H54 (cell line): ENCODE measurements at places on chromosomes 12 and 14.

GRCh38 chr14:21612324-21612723 is 22.4 kb downstream of the OR10G2 start:
- no peak for DNase-seq

DNA sequence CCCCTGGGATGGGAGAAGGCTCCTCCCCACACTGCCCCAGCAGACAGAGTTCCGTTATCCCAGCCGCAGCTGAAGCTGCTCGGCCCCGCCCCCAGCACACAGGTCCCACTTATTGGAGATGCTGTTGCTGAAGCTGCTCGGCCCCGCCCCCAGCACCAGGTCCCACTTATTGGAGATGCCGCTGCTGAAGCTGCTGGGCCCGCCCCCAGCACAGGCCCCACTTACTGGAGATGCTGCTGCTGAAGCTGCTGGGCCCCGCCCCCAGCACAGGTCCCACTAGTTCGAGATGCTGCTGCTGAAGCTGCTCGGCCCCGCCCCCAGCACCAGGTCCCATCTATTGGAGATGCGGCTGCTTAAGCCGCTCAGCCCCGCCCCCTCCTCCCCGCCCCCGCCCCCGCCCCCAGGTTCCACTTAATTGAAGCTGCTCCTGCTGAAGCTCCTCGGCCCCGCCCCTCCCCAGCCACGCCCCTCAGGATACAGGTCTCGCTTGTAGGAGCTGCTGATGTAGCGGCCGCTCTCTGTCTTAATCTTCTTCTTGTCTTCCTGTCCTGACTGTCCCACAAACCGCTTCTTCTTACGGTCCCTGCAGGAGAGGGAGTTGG is 12.0 kb downstream of the CFAP73 start:
- DNase-seq, result no peak

DNA sequence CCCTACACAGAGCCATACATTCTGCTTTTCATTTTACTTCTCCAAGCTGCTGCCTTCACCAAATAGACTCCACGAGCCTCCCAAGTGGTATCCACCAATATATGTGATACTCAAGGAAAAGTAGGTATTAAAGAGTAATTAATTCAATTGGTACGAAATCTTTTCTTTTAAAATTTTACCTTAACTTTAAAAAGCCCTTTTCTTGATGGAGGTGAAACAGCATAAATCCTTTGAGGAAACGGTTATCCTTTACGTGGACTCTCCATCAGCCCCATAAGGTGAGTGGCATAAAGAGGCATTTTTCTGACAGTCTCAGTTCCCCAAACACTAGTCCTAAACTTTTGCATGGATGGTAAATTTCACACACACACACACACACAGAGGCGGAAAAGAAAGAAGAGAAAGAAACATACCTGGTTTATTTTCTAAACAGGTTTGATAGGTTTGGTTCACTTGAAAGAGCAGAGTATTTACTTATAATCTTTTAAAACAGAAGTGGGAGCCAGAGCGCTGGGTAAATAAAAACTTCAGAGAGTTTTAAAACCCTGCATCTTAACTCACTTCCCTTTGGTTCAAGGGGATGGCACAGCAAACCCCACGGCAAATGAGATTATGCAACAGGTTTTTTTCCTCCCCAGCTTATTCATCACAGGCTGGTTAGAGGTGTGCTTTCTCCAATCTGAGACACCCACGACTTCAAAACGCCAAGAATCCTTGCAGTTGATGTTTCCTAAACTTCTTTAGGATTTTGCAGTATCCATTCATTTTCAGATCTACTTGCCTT is 1.9 kb downstream of the DUSP16 start:
- peak; percentile 35 for DNase-seq

GRCh38 chr14:75422169-75422568 is 5.7 kb upstream of the JDP2 start:
- peak; percentile 50 for DNase-seq

DNA sequence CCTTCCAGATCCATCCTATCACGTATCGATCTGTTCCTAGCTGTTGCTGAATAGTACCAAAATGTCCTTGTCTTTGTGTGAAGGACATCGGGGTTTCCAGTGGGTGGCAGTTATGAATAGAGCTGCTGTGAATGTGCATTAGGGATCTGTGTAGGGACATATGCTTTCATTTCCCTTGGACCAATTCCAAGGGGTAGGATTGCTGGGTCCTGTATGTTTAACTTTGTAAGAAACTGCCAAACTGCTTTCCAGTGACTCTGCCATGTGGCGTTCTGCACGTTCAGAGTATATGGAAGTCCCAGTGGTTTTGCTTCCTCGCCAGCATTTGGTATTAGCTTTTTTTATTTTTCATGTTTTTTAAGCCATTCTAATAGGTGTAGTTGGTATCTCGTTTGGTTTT is 28.6 kb downstream of the PACS2 start:
- DNase-seq, result no peak

DNA sequence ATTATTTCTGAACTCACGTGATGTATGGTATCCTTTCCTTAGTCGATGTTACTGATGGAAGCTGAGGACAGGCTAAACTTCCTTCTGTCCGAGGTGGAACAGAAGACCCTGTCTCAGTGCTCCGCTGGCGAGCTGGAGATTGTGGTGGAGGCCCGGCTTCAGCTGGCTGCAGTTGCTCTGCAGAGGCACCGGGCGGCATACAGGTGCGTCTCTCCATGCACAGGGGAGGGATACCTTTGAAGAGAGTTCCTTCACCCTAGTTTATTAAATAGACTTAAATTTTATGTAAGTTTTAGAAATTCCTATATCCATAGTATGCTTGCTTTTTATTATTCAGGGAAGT is 186.7 kb upstream of the NEDD1 start:
- DNase-seq, result peak; percentile 33

GRCh38 chr14:93976477-93977057 is at the start of gene ASB2:
ASB2 (minus strand) TSS chr14:93976570; CDS start chr14:93964539, 12,031 bp downstream.
- no peak for DNase-seq

- no peak for DNase-seq
These were observed 21.0 kb upstream of the FAIM2 start for GRCh38 chr12:49924628-49925246.

- DNase-seq, result no peak
These were observed 890 bp downstream of the TEP1 start for GRCh38 chr14:20412411-20412810.

DNA sequence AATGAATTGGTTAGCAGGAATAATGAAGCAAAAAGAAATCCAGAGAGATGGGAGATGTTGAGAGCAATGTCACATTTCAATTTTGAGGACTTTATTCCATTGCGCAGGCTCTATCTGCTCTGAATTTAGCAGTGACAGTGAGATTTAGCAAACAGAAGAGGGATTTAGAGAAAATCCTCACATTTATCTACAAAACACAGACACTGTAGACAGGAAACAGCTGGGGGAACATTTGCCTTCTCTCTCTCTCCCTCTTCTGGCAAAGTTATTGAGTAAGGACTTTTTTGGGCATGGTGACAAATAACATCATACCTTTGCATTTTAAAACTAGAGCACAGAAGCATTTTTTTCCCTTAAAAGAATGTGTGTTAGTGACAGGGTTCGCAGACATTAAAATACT is at the start of gene IGF1:
Gene IGF1 (minus strand): TSS at position 158 of the 400 bp plus-strand sequence. CDS start 182 bp downstream, outside the sequence.
- no peak for DNase-seq

GRCh38 chr14:69696633-69697557 is 70.0 kb upstream of the SRSF5 start:
- no peak for DNase-seq

- no peak for DNase-seq
These were observed 98.9 kb downstream of the BTG1 start for GRCh38 chr12:92046557-92047392.

DNA sequence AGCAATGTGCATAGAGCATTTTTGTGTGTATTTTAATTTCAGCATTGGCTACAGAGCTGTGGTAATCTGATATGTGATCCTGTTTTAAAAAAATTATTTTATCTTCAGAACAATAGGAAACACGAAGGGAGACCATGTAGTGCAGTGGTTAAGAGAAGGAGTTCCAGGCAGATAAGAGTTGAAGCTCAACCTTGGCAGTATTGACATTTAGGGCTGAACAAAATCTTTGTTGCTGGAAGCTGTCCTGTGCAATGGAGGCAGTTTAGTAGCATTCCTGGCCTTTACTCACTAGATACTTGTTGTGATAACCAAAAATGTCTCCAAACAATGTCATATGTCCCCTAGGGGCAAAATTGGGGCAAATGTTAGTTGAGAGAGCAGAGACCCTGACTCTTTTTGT is 59.2 kb downstream of the CHST11 start:
- DNase-seq, result no peak

GRCh38 chr14:50804181-50804721 is 26.7 kb downstream of the NIN start:
- peak; percentile 5 for DNase-seq

- DNase-seq, result no peak
These were observed 14.2 kb downstream of the ZFC3H1 start for GRCh38 chr12:71649401-71649800.

GRCh38 chr14:30223385-30223785 is 295.7 kb upstream of the PRKD1 start:
- peak; percentile 26 for DNase-seq

DNA sequence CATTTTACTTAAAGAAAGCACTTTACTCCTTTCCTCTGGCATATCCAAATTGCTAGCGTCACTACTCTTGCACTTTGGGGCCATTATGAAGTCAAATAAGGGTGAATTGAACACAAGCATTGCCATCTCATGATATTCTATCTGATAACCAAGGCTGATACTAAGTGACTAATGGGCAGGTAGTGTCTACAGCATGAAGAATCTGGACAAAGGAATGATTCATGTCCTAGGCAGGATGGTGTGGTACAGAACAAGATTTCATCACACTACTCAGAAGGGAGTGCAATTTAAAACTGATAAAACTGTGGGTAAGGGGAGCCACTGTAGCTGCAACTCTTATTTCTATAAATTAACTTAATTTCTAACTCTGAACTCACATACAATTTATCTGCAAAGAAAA is 7.7 kb upstream of the SLC6A15 start:
- no peak for DNase-seq

GRCh38 chr12:76790564-76791552 is 26.9 kb downstream of the ZDHHC17 start:
- no peak for DNase-seq

- no peak for DNase-seq
These were observed 8.0 kb downstream of the ACOT6 start for GRCh38 chr14:73620268-73620667.
